RCC 7860 (cell line): ENCODE measurements at places on chromosomes 1 and 21.
A peak's percentile ranks its signal among the peaks of the same experiment; 100 is the strongest.

- DNase-seq, result peak; percentile 4
Measured at GRCh38 chr1:31639543-31639942, 5.1 kb downstream of the PEF1 start.

DNA sequence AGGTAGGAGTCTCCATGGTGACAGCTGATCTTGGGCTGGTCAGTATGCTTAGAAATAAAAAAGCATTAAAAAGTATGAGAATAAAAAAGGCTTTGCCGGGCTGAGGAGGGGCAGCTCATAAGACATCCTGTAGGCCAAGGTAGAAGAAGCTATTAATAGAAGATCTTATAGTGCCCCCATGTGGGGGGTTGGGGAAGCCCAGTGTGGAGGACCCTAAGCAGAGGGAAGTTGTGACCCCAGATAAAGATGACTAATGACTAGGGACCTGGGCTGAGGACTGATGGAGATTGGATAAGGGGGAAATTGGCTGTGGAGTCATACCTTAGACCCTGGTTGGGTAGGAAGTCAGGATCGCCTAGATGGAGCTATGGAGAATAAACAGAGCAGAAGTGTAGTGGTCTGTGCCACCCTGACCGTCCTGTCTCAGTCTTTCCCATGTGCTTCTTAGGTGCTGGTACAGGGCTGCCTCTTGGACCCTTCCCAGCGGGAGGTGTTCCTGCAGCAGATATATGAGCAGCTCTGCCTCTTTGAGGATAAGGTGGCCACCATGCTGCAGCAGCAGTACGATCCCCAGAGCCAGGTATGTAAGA lies 25.0 kb downstream of the SZT2 start:
- peak; percentile 65 for DNase-seq

DNA sequence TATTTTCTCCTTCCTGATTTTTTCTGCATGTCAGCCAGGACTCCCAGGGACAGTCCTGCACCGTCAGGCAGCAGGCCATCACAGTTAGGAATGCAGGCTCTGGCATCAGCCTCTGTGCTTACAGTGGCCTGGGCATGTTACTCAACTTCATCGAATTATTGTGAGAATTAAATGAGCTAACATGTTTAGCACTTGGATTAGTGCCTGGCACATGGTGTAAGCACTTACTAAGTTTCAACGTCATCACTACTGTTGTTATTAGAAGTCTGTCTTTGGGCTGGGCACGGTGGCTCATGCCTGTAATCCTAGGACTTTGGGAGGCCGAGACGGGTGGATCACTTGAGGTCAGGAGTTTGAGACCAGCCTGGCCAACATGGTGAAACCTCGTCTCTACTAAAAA lies 45.1 kb downstream of the SCCPDH start:
- no peak for DNase-seq

GRCh38 chr1:60329651-60330050 lies 256.1 kb upstream of the C1orf87 start:
- no peak for DNase-seq

GRCh38 chr1:198934901-198935305 lies 296.1 kb downstream of the PTPRC start:
- peak; percentile 65 for DNase-seq

DNA sequence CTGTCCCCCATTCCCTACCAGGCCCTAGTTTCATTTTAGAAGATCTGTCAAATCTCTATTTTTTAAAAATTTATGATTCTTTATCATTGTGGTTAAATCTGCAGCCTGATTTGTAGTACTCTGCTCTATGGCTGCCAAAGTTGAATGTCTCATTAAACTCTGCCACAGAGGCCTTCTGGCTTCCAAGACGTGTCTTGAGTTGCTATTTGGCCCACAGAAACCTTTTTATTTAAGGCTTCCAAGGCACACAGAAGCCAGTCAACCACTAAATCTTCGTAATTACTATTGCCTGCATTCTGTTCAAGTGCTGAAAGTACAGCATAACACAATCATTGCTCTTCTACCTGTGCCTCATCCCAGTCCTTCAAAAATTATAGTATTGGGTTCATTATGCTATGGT lies 971.0 kb downstream of the NCAM2 start:
- no peak for DNase-seq
